ENCODE measurements at places on chromosomes 7 and 10.

- DNase-seq: peak; percentile 38
Observed at GRCh38 chr10:69636626-69637605, 6.9 kb downstream of the FAM241B start.

DNA sequence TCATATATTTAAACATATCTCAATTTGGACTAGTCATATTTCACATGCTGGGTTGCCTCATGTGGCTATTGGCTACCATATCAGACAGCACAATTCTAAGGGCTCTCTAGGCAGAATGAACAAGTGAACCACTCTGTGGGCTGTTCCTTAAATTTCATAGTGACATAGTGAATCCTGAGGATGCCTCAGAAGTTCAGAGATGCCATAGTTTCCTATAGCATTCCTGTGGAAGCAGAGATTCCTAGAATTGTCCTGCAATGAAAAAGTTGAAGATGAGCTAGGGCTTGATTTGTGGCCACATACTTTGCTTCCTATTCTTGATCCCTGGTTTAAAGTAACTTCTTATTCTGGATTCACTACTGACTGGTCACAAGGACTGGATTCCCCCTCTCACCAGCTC is 35.6 kb downstream of the MKX start:
- no peak for DNase-seq

- DNase-seq: no peak
Observed at GRCh38 chr7:39656415-39656814, 33.0 kb downstream of the RALA start.

GRCh38 chr10:26485150-26485941 is 47.2 kb downstream of the APBB1IP start:
- DNase-seq: no peak

GRCh38 chr7:118867860-118868259 is 643.4 kb downstream of the ANKRD7 start:
- DNase-seq: no peak

DNA sequence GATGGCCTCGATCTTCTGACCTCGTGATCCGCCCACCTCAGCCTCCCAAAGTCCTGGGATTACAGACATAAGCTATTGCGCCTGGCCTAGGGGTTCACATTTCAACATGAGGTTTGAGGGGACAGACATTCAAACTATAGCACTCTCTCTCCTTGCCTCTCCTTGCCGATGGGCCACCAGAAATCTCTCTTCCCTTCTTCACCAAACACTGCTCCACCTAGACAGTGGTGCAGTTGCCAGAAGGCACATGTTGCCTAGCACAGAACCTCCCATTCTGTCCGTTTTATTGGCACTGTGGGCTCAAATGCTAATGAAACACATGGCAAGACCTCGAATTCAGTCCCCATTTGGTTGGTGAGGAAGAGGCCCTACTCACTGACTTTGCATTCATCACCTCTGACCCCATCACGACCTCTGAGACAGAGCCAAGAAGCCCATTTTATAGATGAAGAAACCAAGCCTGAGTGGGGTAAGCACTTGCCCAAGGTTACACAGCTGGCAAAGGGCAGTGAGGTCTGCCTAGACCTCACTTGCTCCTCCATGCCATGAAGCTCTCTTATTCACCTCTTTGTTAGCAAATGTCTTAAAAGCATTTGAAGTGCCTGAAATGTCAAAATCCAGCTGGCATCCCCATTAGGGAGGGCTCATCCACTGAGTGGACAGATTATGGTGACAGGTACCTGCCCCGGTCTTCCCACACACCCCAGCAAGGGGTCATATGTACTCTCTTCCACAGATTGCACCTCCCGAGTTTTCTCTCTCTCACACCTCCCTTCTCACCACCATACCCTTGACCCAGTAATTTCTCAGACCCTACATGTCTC is 34.0 kb downstream of the GPRIN2 start:
- DNase-seq: no peak

- no peak for DNase-seq
Observed at GRCh38 chr10:79268742-79269141, 78.5 kb upstream of the PPIF start.

GRCh38 chr7:8338206-8338605 is 76.2 kb upstream of the ICA1 start:
- DNase-seq: no peak

DNA sequence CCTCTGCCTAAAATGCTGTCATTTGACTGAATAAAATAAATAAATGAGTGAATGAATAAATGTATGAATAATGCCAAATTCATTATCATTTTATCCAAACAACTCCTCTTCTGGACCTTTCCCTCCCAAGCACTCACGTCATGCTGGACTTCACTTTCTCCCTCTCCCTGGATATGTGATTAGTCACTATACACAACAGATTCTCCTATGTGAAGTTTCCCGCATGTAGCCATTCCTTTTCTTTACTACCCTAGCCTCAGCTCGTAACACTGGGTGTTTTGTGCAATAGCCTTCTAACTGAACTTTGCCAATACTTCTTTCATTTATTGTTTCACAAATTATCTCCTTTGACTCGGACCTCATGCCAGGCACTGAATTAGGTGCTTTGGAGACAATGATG is 87.6 kb upstream of the IL6 start:
- no peak for DNase-seq

DNA sequence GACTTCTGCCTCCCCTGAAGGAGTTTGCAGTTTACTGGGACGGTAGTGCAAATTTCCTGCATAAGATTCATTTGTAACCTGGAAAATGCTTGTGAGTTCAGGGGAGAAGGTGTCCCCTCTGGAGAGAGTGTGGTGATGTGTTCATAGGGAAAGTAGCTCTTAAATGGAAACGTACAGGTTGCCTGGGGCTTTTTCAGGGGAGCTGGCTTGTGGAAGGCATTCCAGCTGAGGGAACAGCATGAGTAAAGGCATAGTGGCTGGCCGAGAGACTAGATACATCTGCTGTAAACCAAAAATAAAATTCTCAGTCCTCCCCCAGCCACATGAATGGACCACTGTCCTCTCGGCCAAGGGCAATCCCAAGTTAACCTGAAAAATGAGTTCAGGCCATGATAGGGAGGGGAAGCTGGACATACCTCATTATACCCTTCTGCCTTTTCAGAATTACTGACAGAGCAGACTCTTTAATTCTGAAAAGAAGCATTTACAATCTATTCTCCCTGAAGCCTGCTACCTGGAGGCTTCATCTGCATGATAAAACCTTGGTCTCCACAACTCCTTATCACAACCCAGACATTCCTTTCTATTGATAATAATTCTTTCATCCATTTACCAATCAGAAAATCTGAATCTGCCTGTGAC is 123.7 kb downstream of the GALNT17 start:
- no peak for DNase-seq

DNA sequence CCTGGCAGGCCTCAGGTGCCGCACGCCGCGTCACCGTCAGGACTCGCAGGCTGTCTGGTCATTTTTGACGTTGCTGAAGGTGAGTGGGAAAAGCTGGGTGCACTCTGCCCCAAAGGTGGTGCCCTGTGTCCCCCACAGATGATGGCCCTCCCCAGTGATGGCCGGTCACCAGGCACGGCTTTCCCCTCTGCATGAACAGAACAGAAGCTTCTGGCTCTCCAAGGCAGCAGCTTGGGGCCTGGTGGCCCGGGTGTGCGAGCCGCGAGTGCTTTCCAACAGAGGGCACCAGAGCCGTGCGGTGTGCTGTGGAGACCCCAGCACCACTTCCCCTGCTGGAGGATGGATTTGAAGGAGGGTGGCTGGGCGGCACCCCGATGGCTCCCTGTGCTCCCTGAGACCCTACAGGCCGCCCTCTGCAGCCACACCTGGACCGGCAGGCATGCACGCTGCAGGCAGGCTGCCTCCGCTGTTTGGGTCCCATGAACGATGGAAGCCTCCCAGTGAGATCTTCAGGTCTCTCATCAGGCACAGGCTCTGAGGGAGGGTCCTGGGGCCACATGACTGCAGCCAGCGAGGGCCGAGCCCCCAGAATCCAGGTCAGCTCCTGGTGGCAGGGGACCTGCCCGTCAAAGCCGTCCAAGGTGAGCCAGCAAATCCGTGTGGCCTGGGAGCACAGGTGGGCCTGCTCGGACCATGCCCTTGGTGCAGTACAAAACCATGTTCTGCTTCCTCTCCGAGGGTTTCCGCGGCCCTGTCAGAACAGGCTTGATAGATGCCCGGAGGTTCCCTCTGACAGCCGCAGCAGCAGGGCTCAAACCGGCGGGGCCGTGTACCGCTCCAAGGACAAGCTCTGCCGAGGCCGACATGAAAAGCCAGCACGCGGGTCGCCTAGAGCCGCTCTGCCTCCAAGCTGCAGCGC is 195.4 kb downstream of the EBF3 start:
- no peak for DNase-seq

GRCh38 chr10:119166564-119166963 is 1.1 kb upstream of the SFXN4 start:
- DNase-seq: no peak

- no peak for DNase-seq
Observed at GRCh38 chr7:89837515-89837914, 316.8 kb upstream of the STEAP1 start.

- DNase-seq: no peak
Observed at GRCh38 chr7:30852308-30852684, 59.4 kb upstream of the AQP1 start.

- no peak for DNase-seq
Observed at GRCh38 chr10:131646551-131647525, 254.0 kb upstream of the PPP2R2D start.

GRCh38 chr10:112498806-112499205 is 51.8 kb downstream of the VTI1A start:
- no peak for DNase-seq

DNA sequence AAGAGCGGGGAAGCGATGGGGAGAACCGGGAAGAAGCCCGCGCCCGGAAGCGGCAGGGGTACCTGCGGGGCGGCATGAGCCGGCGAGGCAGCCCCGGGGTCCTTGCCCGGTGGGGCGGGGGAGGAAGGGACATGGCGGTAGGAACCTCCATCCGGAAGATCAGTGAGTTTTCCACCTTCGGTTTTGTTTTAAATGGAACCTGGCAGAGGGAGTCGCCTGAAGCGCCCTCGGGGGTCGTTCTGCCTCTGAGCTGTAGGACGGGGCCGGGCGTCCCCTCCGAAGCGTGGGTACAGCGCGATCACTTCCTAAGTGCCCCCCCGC is 471 bp downstream of the PFKP start:
- no peak for DNase-seq

DNA sequence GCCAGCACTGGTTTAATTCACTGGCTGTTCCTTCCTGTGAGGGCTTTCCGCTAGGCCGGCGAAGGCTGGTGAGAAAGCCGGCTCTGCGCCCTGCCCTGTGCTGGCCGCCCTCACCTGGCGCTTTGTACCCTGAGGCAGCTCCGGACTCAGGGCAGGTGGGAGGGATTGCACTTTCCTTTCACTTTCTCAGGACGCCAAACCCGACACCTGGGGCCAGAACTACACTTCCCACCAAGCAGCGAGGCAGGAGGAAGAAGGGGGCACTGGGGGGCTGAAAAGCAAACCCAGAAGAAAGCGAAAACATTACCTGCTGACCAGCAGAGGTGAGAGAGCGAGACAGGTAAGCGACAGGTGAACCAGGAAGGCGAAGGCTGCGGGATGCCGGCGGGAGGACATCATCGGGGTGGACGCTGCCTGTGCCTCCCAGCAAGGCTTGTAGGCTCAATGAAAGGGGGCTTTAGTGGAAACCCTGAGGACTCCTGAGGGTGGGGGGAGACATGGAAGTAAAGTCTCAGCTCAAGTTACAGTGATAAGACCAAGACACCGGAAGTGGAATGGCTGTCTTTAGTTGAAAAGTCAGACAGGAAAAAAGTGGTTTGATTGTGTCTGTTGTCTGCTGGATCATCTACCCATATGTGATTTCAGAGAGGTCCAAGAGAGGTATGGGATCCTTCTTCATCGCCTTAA is at the start of gene RAB19:
TSS of gene RAB19 (plus strand) at position 181 of the 687 bp plus-strand sequence. CDS start 3,589 bp downstream, outside the sequence.
- peak; percentile 71 for DNase-seq

GRCh38 chr7:7517754-7518153 is 17.9 kb downstream of the COL28A1 start:
- no peak for DNase-seq

DNA sequence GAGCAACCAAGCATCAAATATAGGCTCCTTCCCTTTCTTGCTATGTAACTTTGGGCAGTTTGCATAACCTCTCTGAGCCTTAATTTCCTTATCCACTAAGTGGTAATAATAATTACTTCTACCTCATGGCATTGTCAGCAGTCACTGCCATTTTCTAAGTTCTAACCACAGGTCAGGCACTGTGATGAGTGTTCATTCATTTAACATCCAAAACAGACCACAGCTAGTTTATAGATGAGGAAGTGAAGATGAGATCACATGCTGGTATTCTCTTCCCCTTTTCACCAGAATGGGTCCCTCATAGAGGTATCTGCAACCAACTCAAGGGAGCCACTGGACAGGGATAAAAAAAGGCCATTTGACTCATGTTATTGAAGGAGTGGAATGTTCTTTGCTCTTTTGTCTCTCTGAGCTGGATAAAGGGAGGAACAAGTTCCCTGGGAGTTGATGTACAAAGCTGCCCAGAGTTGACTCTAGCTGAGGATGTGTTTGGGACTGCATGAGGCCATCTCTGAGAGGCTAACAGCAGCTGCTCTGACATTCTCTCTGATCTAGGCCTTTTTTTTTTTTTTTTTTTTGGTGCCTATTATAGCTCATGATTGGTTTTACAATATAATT is 65.0 kb downstream of the DNAJC12 start:
- peak; percentile 10 for DNase-seq

DNA sequence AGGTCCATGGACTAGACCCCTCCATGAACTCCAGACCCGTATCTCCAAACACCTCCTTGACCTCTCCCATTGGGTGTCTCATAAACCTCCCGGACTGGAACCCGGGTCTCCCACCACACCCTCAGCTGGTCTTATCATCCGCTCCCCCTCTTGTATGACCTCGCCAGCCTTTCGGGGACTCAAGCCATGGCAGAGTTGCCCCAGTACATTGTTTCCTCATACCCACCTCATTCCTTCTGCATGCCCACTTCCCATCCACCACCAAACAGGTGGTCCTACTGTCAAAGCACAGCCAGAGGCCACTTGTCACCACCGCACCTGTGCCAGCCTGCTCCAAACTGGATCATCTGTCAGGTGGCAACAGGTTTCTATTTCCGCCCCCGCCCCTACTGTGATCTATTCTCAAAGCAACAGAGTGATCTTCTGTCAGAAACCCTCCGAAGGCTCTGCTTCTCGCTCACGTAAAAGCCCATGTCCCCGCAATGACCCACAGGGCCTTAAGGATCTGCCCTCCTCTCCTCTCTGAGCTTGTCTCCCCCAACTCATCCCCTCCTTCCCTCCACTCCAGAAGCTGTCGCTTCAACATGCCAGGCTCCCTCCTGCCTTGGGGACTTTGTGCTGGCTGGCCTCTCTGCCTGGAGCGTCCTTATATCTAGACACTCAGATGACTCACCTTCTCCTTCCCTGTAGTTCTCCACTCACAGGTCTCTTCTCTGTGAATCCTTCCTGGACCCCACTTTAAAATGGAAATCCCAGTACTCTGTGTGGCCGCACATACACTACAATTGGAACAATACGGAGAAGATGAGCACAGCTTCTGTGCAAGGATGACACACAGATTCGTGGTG is 22.8 kb upstream of the PRKAG2 start:
- no peak for DNase-seq

GRCh38 chr10:36634916-36635315 is 490.5 kb upstream of the ANKRD30A start:
- no peak for DNase-seq

GRCh38 chr7:46839651-46840050 is 742.3 kb downstream of the TNS3 start:
- DNase-seq: no peak
